GM23338 (cell line): ENCODE measurements at places on chromosomes 11 and 22.
A peak's percentile ranks its signal among the peaks of the same experiment; 100 is the strongest.

- DNase-seq = peak; percentile 73
These were observed 1.0 kb downstream of the PAX6 start for GRCh38 chr11:31809857-31810778.

- DNase-seq = no peak
These were observed 49.6 kb upstream of the B3GAT1 start for GRCh38 chr11:134461621-134462020.

- no peak for DNase-seq
These were observed 33.7 kb upstream of the USP47 start for GRCh38 chr11:11807811-11808782.

DNA sequence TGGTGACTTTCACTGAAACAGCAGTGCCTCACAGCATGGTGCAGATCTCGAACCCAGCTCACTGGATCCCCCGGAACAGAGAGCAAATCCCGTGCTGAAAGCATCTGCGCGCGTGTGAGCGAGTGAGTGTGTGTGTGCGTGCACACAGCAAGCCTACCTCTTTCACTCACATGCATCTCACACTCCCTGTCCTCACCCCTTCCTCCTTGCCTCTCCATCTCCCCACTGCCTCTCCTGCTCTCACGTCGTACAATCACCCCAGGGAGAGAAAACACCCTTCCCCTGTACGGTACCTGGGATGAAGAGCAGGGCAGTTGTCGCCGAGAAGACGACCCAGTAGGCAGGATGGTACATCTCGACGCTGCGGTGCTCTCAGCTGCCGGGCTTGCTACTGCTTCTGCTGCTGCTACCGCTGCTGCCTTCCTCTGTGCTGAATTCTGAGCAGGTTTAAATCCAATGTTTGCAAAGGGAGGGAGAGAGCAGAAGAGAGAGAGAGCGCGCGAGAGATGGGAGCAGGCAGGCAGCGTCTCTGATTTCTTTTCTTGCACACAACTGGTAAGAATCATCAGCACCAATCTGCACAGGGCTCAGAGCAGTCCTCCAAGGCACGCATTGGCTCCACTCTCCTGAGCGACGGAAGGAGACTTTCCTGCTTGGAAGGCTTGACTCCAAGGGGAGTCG lies at the start of gene OPCML:
OPCML (minus strand) TSS at position 531 of the 681 bp plus-strand sequence.
- DNase-seq = peak; percentile 64

DNA sequence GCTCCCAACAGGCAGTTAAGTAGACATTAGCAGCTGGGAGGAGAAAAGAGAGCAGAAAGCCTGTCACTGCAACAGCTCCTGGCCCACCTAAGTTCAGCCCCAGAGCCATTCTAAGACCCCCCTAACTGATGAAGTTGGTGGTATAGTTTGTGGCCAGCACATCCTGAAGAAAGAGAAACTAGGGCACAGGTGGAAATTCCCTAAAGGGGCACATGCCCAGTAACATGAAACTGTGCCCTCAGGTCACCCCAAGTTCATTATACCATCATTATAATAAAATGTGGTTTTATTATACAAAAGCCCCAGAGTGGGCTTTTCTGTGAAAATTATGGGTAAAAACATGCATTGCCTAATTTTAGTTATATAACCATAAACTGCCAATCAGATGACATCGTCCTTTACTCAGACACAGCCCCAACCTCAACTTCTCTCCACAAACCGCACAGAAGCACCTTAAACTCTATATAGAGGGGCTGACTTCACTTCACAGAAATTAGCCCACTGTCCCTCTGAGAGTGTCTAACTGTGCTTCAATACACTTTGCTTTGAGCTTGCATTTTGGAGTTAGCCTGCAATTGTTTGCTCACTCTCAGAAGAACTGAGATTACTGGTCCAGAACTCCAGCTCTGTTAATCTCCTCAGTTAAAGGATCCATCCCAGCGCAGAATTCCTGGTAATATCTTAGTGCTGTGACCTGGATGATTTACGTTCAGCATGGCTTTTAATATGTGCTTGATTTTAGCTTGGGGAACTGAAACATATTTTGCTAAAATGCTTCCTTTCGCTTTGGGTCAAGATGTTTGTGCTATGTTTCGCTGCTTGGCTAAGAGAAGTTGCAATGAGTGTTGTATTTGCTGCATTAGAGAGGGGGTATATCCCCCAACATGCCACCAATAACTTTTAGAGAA lies 1.8 kb upstream of the APOL3 start:
- no peak for DNase-seq

GRCh38 chr11:9028581-9028980 lies 24.8 kb upstream of the NRIP3 start:
- no peak for DNase-seq

DNA sequence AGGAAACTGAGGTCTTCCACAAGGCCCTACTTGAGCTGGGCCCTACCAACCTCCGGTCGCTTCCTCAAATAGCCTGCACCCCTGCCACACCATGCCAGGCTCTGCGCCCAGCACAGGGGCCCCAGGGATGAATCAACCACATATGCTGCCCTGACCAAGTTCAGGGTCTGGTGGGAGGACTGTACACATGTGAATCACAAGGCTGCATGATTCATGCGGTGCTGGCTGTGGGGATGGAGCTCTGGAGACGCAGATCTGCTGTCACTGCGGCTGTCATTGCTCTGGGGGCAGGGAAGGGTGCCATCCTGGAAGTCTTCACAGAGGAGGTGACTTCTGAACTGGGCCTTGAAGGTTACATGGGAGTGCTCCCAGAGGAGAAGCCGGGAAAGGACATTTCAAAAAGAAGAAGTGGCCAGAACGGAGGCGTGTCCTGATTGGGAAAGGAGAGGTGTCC lies 21.5 kb downstream of the CYTH4 start:
- DNase-seq = no peak

- DNase-seq = peak; percentile 21
These were observed 225.0 kb upstream of the TBCEL start for GRCh38 chr11:120798854-120799253.

DNA sequence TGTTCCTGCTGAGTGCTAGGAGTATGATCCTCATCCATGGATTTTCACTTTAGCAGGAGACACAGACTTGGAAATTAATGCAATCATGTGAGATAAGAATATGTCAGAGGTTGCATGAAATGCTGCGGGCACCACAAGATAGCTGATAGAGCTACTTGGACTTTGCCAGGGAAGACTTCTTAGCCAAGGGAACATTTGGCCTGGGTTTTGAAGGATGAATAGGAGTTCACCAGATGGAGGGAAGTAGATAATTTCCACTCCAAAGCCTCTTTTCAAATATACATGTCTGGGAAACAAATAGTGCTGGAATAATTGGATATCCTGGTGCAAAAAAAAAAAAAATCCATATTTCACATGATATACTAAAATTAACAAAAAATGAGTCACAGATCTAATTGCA lies 44.2 kb downstream of the MYO18B start:
- no peak for DNase-seq
